ENCODE measurements at places on chromosomes 7 and 10.
A peak's percentile ranks its signal among the peaks of the same experiment; 100 is the strongest.

DNA sequence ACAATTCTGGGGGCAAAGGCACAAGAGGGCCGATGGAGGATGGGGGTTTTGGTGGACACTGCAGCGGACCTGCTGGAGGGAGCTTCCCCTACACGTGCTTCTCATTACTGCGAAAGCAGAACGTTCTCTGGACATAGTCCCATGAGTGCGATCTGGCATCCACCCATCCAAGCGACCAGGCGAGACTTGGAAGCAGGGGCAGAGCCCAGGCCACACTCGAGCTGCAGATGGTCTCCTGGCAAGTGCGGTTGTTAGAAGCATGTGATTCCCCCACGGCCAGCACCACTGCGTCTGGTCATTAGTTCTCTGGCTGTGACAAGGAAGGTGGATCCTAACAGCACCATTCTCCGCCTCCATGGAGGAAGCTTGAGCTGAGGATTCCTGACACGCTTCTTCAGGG, 118.4 kb upstream of the TCERG1L start:
- no peak for DNase-seq

DNA sequence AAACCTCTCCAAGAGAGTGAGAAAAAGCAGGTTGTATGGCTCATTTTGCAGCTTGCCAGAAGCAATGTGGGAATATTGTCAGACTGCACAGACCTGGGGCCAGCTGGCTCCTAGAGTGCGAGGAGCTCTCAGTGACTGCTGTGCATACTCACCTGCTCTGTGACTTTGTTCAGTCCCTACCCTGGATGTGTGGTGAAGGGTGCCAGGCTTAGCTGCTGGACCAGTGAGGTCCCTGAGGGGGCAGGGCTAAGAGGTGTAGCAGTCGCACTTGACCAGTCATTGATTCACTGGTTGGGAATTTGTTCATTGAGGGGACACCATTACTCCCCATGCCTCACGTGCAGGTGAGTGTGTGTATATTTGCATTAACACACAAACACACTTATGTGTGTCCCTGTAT, 60.1 kb downstream of the IKZF1 start:
- DNase-seq = no peak

DNA sequence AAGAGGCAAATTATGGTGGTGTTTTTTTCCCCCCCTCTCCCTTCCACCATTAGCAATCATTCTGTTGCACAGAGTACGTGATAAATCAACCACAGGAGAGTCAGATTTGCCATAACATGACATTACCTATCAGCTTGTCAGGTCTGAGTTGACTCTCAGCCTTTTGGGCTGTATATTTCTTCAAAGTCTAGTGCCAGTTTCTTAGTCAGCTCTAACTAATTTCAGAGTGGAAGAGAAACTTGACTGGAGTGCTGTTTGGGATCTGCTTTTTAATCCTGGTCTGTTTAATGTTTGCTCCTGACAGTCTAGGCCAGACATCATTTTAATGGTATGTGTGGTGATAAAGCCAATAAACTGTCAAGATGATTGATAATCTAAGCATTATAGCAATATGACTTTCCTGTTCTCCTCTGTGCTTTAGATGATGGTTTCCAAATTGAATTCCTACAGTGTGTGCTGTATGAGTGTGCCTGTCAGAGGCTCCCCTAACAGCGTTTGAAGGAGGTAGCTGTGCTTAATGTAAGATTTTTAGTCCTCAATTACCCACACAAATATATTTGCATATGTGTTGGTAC, 76.9 kb downstream of the LRMDA start:
- no peak for DNase-seq

GRCh38 chr10:43123361-43124093, 14.7 kb upstream of the CSGALNACT2 start:
- no peak for DNase-seq

DNA sequence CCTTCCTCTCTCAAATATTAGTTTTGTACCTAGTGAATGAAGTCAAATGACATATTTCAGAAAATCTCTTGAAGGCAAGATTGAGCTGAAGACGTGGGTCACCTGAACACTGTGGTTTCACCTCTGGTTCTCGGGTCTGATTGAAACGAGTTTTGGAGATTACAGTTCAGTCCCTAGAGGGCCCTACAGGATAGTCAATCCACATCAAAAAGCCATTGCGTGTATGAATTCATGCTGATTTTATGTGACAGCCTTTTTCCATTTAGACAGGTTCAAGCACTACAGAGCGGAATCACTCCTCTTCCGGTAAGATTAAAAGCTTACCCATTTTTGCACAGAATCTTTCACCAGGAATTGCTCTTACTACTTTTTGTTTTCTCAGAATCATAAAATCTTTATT, 62.2 kb downstream of the VIM start:
- DNase-seq = no peak

- no peak for DNase-seq
Measured at GRCh38 chr10:72133517-72133916, 45.2 kb upstream of the SPOCK2 start.

DNA sequence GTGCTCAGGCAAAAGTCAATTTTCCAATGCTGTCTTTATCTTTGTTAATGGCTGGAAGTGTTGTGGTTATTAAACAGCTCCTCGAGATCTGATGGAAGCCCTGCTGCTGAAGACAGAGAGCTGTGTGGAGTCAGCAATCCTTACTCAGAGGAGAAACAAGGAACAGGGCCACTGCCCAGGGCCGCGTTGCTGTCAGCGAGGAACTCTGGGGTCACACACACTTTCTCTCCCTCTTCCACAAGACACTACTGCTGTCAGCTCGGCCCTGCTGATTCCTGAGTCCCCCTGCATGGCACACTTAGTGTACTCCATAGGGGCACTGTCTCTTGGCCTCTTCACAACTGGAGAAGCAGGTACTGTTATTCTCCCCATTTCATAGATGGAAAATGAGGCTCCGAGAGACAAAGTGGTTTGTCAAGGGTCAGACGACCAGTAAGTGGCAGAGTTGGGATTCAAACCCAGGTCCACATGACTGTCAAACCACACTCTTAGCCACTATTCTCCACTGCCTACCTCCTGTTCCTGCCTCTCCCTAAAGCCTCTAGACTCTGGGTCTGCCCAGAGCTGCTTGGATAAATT, 29.3 kb upstream of the PDCD4 start:
- DNase-seq = no peak

- DNase-seq = no peak
Measured at GRCh38 chr7:39432368-39432767, 133.8 kb upstream of the YAE1 start.

GRCh38 chr10:119445311-119445934, 97.1 kb downstream of the RGS10 start:
- DNase-seq = peak; percentile 86

- no peak for DNase-seq
Measured at GRCh38 chr10:81177651-81178244, 640.0 kb downstream of the SH2D4B start.

DNA sequence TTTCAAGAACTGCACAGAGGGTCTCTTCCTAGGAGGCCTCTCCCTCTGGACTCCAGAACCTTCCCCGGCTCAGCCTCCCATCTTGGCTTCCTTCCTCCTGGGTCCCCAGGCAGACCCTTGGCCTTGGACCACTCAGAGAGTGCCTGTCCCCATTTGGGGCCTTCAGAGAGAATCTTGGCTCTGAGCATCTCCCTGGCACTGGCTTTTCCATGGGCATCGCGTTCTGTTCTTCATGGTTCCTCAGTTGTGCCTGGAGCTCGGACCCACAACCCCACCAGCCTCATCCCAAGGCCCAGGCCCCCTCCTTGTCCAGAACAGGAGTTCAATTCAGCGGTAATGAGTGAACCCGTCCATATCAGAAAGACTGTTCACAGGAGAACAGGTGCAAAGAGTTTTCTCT, 73.4 kb downstream of the VIPR2 start:
- no peak for DNase-seq

- DNase-seq = no peak
Measured at GRCh38 chr10:49444349-49444748, 48.5 kb upstream of the DRGX start.

DNA sequence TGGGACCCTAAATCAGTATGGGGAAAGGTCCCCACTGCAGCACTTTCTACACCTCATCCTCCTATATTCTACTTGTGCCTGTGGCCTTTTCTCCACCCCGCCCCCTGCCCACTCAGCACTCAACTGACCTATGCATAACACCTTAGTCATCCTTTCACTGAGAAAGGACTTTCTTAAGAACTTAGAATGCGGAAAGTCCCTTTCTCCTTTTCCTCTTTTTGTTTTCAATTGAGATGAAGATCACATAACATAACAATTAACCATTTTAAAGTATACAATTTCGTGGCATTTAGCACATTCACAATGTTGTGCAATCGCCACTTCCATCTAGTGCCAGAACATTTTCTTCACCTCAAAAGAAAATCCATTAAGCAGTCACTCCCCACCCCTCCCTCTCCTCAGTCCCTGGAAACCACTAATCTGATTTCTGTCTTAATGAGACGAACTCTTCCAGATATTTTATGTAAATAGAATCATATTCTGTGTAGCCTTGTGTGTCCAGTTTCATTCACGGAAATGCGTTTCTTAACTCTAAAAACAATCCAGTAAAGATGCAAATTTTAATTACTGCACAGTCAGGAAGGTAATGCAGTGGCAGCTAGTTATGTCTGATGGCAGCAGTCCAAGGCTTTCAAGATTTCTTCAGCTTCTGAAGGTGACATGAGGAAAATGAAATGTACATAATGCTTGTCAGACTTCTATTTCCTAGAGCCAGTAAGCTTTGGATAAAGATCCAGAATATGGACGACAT, 41.7 kb downstream of the FAS start:
- peak; percentile 76 for DNase-seq

- DNase-seq = no peak
Measured at GRCh38 chr10:57867241-57867640, 400.5 kb downstream of the IPMK start.

- DNase-seq = no peak
Measured at GRCh38 chr10:62127975-62128374, 140.7 kb downstream of the RTKN2 start.

DNA sequence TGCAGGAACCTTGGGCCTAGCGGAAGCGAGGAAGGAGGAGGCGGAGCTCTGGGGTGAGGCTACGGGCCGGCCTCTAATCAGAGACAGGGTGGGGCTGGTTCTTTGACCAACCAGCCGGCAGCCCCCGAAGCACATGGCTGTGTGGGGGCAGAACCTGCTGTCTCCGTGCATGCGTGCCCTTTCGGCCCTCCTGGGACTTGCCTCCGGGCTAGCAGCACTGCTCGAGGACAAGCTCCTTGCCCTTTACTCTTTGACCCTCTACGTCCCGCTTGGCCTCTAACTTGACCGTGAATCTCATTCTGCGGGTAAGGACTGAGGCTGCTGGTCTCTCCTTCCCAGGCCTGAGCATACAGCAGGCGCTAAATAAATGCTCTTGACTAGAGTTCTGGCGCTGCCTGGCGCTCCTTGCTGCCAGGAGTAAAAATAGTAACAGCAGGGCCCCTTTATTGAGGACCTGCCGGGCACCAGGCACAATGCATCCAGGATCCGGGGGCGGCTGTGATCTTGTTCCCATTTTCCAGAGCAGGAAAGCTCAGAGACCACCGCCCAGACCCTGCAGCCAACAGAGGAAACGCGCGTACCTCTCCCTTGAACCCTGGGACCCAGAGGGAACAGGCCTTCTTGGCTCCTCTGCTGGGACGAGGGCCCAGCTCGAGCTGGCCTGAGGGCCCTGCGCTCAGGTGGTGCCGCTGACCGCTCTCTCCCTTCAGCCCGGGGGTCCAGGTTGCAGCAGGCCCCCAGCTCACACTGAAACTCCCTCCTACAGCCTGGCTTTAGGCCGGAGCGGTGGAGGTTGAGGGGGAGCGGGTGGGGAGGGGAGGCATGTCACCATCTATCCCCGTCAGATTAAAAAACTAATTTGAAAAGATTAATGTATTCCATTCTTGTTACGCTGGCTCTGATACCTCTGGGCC, 2.7 kb upstream of the COMTD1 start:
- DNase-seq = peak; percentile 70

DNA sequence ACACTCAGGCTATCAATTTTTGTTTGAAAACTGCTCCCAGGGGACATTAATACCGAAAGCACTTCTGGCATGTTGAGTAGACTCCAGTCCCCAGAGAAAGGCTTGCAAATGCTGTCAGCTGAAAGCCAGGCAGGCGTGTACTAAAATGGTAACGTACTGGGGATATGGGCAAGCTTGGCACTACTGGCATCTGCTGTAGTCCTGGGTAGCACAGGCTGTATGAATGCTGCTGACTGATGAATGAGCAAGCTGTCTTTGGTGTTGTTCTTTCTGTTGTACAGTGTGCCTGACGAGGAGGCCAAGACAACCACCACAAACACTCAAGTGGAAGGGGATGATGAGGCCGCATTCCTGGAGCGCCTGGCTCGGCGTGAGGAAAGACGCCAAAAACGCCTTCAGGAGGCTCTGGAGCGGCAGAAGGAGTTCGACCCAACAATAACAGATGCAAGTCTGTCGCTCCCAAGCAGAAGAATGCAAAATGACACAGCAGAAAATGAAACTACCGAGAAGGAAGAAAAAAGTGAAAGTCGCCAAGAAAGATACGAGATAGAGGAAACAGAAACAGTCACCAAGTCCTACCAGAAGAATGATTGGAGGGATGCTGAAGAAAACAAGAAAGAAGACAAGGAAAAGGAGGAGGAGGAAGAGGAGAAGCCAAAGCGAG, 53.5 kb upstream of the AGBL3 start:
- no peak for DNase-seq

- no peak for DNase-seq
Measured at GRCh38 chr10:29896053-29896452, 163.3 kb downstream of the JCAD start.

DNA sequence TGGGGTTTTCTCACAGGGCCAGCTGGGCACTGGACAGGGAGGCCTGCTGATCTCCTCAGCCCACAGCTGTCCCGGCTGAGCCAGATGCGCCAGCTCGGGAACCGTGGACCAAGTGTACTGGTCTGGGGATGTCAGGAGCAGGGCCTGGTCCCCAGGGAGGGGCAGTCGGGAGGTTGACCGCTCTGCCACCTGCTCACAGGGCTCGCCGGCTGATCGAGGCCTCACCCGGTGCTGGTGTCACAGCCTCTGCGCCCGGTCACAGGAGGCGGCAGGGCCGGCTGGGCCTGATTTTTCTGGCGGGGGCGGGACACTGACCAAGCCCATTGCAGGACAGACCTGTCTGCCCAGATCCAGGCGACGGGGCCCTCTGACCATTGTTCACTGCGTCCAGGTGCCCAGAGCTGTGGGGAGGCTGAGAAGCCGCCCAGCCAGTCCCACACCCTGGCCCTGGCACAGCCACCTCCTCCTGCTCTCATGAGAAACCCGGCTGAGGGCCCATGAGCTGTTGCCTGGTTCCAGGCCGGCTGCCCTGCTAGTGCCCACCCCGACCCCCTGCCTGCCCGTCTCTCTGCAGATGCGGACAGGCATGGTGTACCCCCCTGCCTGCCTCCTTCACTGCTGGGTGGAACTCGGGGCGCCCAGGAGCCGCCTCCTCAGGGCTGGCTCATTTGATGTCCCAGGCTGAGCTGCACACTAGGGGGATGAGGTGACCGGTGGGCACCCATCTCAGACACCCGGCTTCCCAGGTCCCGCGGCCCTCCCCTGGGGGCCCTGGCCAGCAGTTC, 3.0 kb upstream of the TMEM184A start:
- peak; percentile 68 for DNase-seq

- DNase-seq = no peak
Measured at GRCh38 chr7:38382684-38383083, 109.2 kb upstream of the TARP start.

- DNase-seq = no peak
Measured at GRCh38 chr10:45456822-45457221, 82.8 kb downstream of the ALOX5 start.

Data from lower lobe of right lung (tissue), 2 donors.